ENCODE measurements at places on chromosomes 7 and 10. TPM values are rescaled to one million over a fixed set of nuclear protein-coding genes. Genes with fewer than 3 reads are reported as not detected.

SLC26A4 gene
- total RNA-seq, result 0.09 TPM

IQUB gene
- total RNA-seq, result not detected

CYP26C1 gene
- total RNA-seq, result not detected

MAGI2 gene
- 0.40 TPM for total RNA-seq

MYH16 gene
- total RNA-seq, result 0.87 TPM

TBX20 gene
- 2.4 TPM for total RNA-seq

Measured in A549 treated with CpdA at 1 μM for 4 hours (cell line).